ENCODE measurements at places on chromosomes 2 and 18.

GRCh38 chr2:28327956-28328922, 64.4 kb upstream of the FOSL2 start:
- peak; percentile 27 for DNase-seq

DNA sequence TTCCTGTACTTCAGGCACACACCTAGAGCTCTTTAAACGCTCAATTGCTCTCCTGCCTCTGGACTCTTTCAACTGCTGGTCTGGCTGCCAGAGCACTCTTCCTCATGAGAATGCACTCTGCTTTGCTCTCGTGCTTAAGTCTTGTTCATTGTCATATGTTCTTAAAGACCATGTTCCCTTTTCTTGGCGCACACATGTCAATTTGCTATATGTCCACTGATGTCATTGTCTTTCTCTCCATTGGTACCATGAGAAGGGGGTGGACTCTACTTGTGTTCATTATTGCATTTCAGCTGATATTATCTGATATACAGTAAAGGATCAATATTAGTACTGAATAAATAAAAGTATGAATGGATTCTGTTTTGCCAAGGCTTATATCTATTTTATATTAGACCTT, 16.8 kb downstream of the SPHKAP start:
- no peak for DNase-seq

- DNase-seq, result no peak
These were observed 288.0 kb upstream of the HDAC4 start for GRCh38 chr2:239688840-239689239.

DNA sequence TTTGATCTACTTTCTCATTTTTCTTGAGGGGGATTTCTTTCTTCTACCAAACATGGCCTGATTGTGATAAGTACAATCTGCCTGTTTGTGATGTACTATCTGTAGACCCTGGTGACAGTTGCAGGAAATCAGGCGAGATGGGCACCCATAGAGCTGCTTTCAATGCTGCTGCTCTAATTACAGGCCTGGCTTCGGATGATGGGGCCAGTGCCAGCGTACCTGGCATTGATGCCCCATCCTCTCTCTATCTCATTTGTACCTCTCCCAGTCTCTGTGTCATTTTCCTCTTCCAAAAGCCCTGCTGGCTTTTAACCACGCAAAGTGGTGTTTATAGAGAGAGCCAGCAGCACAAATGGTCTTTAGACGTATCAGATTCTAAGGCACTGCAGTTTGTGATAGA, 69.9 kb downstream of the KCTD18 start:
- DNase-seq, result no peak

GRCh38 chr2:237026981-237027711, 58.5 kb upstream of the COPS8 start:
- DNase-seq, result peak; percentile 79

GRCh38 chr18:36331521-36331971, 34.0 kb downstream of the FHOD3 start:
- no peak for DNase-seq

All from cardiac fibroblast (primary cell).